Esophagus mucosa (tissue), 1 donor: ENCODE measurements at places on chromosomes 5 and 9.

DNA sequence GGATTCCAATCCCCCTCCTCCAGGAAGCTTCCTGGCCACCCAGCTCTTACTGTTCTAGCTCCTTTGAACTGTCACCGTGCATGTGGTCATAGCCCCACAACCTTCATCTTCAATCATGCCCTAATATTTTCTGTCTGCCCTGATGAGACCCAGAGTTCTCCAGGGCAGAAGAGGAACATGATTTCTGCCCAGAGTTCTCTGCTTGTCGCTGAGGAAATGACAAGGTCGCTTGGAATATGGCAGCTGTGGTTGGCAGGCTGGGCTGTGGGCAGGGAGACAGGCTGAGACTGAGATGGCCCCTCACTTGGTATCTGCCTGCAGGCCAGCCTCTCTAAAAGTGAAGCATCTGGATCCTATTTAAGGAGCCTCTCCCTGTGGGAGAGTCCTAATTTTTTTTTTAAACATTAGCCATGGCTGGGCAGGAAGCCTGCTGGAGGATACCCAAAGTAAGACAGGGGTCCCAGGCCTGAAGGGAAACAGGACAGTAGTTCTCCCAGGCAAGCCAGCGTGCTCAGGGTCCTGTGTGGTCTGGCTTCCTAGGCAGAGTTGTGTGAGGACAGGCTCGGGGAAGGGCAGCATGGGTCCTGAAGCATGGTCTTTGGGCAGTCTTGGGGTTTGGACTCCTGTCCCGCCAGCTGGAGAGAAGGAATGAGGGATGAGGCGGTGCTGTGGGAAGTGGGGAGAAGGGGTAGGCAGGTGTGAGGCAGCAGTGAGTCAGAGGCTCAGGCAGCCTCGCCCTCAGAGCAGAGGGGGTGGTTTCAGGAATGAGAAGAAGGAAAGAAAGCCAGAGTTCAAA is 242.1 kb downstream of the FSTL4 start:
- peak; percentile 81 for ATAC-seq

- no peak for ATAC-seq
Observed at GRCh38 chr5:87008751-87009560, 258.7 kb upstream of the RASA1 start.

GRCh38 chr5:112065781-112066180 is 308.8 kb upstream of the NREP start:
- no peak for ATAC-seq

DNA sequence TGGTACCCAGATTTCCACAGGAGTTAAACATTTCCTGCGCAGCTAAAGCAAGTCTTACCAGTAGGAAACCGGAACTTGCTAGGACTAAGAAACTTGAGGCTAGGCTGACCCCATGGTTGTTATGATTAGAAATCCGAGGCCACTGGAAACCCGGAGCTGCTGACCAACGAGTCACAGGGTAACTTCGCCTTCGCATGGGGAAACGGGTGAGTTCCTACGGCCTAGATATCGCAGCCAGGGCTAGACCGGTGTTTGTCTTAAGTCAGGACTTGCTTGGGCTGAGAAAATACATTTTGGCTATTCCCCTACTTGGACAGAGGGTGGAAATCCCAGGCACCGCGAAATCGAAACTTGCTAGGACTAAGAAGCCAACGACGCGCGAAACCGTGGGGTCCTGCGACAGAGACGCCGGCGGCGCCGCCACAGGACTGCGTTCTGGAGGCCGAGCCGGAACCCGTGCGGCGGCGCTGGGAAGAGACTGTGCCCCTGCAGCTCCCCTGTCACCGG is 1.6 kb upstream of the ANXA2R start:
- peak; percentile 40 for ATAC-seq

- ATAC-seq = no peak
Observed at GRCh38 chr5:58211441-58211840, 248.4 kb downstream of the PLK2 start.

GRCh38 chr5:74212336-74212735 is 428.2 kb downstream of the ENC1 start:
- no peak for ATAC-seq

- ATAC-seq = no peak
Observed at GRCh38 chr9:114803479-114804265, 2.2 kb downstream of the TNFSF15 start.

- ATAC-seq = no peak
Observed at GRCh38 chr5:175133185-175133584, 310.8 kb downstream of the DRD1 start.

DNA sequence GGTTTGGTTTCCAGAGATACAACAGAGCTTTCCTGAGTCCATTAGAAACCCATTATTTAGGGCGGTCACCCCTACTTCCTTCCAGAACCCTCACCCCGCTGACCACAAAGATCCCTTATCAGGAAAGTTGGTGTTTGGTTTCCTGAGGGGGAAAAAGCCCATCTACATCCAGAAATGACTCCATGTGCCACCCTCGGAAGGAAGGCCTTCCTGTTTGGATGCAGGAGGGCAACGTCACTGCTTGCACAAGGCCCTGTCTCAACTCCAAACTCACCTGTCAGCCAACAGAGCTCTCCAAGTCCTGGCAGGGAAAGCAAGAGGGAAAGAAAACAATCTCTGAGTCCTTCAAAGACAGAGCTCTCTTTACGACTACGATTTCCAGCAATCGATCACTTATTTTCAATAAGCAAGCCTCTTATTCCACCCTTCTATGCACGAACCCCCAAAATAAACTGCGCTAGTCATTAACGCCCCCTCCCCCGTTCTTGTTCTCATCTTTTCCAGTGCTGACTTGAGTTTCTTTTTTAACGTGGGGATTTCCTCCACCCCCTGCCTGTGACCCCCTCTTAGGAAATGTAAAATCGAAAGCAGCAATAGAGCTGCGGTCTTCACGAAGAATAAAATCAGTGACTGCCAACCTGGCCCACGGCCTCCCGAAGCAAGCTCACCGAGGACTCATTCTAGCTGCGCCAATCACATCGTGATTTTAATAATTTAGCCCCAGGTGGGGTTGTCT is 35.7 kb upstream of the NTNG2 start:
- ATAC-seq = no peak

DNA sequence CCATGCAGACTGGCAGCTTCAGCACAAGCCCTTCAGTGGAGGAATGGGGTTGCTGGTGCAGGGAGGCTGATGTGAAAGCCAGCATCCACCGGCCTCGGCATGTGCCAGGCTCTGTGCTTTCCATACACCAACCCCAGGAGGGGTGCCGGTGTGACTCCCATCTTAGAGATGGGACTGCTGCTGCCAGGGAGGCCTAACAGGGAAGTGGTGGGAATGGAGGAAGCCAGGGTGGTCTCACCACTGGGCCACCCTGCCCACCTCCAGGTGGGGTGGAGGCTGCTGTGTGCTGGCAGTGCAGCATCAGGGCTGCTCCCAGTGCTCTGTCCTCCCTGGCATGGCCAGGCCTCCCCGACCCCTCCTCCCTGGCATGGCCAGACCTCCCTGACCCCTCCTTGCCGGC is 32.8 kb upstream of the PITX1 start:
- no peak for ATAC-seq

GRCh38 chr5:143931476-143931875 is 119.5 kb downstream of the HMHB1 start:
- no peak for ATAC-seq

- no peak for ATAC-seq
Observed at GRCh38 chr5:55551358-55551757, 16.6 kb upstream of the PLPP1 start.

- ATAC-seq = no peak
Observed at GRCh38 chr9:5947912-5948311, 57.2 kb downstream of the MLANA start.

DNA sequence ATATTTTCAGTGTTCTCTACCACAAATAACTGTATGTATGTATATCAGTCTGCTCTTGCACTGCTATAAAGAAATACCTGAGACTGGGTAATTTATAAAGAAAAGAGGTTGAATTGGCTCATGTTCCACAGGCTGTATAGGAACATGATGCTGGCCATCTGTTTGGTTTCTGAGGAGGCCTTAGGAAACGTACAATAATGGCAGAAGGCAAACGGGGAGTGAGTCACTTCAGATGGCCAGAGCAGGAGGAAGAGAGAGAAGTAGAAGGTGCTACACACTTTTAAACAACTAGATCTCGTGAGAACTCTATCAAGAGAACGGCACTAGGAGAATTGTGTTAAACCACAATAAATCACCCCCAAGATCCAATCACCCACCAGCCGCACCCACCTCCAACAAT is 121.7 kb downstream of the ADAMTS6 start:
- ATAC-seq = no peak

- peak; percentile 5 for ATAC-seq
Observed at GRCh38 chr9:111938427-111938800, 41.8 kb downstream of the UGCG start.

GRCh38 chr9:101999441-101999840 is 261.0 kb upstream of the GRIN3A start:
- ATAC-seq = no peak
